ENCODE measurements at places on chromosomes 3 and 15. TPM values are rescaled to one million over a fixed set of nuclear protein-coding genes. Genes with fewer than 3 reads are reported as not detected.
A peak's percentile ranks its signal among the peaks of the same experiment; 100 is the strongest.

GRCh38 chr15:67564021-67564967 lies 21.8 kb downstream of the MAP2K5 start:
- no peaks in the 10 kb centered on the region for H3K4me1 ChIP-seq
- H3K27ac ChIP-seq = no peak overlapping the region
- H3K4me3 ChIP-seq = no peak overlapping the region
- no peaks in the 10 kb centered on the region for H3K36me3 ChIP-seq
- no peaks in the 10 kb centered on the region for H3K27me3 ChIP-seq

DNA sequence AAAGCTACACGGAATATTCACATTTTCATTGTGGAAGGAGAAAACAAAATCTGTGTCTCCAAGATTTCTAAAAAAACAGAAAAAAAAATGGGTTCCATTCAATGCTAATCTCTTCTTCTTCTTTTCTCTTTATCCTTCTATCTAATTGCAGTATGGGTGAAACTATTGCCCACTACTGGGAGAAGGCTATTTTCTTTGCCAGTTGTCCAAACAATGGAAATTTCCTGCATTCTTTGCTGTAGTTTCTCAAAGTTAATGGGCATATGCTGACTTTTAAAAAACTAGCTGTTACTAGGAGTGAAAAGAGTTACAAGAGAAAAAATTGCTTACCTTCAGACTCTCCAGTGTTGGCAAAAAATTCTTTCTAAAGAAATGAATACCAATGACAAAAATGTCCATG lies 179.3 kb upstream of the ANKRD28 start:
- DNase-seq = no peak
- no peak overlapping the region for H3K27ac ChIP-seq
- H3K4me3 ChIP-seq = no peak overlapping the region
- H3K36me3 ChIP-seq = no peaks in the 10 kb centered on the region

GRCh38 chr3:69326855-69327300 lies 59.0 kb downstream of the FRMD4B start:
- H3K36me3 ChIP-seq = no peaks in the 10 kb centered on the region
- H3K27ac ChIP-seq = no peak overlapping the region
- no peak for DNase-seq

DNA sequence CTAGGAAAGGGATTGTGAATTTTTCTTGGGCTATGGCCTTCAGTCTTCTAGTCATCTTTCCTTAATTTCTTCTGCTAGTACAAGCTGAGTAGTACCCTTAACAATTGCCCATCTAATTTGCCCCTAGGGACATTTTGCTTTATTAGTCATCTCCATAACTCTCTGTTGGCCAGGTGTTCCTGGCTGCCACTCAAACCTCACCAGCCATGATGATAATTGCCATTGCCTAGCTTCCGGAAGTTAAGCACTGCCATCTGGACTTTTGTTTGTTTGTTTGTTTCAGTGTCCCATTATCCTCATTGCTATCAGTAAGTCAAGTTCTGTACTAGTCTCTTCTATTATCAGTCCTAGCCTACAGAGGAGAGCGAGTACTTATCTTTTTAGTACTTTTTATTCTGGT lies 36.6 kb upstream of the UBL7 start:
- peaks cover 13% of the 10 kb centered on the region for H3K4me1 ChIP-seq
- no peaks in the 10 kb centered on the region for H3K36me3 ChIP-seq
- no peaks in the 10 kb centered on the region for H3K27me3 ChIP-seq

- H3K4me1 ChIP-seq = peaks cover 24% of the 10 kb centered on the region
- H3K27ac ChIP-seq = no peak overlapping the region
- no peak overlapping the region for H3K4me3 ChIP-seq
- no peaks in the 10 kb centered on the region for H3K36me3 ChIP-seq
Observed at GRCh38 chr3:65992106-65992505, 46.6 kb downstream of the MAGI1 start.

DNA sequence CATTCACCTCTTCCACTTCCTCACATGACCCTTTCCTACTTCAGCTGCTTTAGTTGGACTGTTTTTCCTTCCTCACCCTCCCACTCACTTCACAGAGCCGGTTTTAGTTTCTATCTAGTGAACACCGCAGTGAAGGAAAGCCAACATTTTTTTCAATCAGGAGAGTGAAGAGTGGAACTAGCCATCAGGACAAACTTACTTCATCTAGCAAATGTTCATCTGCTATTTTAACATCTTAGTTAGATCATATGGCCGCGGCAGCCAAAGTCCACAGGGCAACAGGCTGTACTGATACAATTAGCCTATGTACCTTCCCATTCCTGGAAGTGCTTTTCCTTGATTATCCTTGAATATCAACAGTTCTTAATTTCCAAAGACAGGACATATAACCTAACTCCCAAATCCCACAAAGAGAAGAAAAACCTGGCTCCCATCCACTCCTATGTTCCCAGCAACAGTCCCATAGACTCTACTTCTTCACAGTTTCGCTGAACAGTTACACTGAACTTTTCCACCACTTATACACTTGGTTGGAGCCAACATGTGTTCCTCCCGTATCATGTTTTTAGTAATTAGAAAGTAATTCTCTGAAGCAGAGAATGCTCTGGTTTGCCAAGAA lies 456.2 kb upstream of the THBS1 start:
- H3K27ac ChIP-seq = peak overlapping the region; percentile 41
- H3K4me1 ChIP-seq = peaks cover 61% of the 10 kb centered on the region
- H3K27me3 ChIP-seq = no peaks in the 10 kb centered on the region
- no peaks in the 10 kb centered on the region for H3K36me3 ChIP-seq
- no peak for DNase-seq

DNA sequence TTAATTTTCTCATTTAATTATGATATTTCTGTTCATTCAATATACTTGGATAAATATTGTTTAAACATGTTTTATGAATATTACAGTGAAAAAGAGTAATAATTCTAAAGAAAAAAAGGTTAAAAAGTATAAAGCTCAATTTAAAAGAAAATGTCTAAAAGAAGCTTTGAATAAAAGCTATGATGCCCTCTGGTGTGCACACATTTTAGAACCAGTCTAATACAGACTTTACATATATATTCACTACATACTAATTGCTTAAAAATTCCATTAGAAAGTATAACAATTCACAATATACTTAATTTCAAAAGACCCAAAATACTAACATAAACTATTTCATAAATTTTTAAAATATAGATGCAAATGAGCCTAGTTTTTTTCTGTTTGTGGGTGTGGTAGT lies 909.1 kb upstream of the ROBO1 start:
- H3K36me3 ChIP-seq = no peaks in the 10 kb centered on the region
- H3K27ac ChIP-seq = no peak overlapping the region
- H3K4me1 ChIP-seq = no peaks in the 10 kb centered on the region
- DNase-seq = no peak

DNA sequence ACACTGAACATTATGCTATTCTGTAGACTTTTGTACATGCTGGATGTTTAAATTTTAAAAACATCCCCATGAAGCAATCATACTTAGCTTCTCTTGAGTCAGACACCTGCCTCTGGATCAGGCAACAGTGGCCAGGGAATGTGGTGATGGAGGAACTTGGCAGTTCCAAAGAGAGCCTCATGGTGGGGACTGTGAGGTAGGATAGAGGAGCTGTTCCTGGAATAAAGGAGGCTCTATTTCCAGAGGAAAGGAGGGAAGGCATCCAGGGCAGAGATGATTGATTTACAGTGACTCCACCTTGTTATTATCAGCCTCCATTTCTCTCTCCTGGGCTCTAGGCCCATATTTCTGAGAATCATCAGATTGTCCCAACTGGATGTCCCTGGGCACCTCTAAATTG lies 35.0 kb upstream of the ABHD17C start:
- H3K27ac ChIP-seq = peak overlapping the region; percentile 43
- H3K36me3 ChIP-seq = no peaks in the 10 kb centered on the region
- no peak for DNase-seq
- H3K4me1 ChIP-seq = peaks cover 40% of the 10 kb centered on the region

DNA sequence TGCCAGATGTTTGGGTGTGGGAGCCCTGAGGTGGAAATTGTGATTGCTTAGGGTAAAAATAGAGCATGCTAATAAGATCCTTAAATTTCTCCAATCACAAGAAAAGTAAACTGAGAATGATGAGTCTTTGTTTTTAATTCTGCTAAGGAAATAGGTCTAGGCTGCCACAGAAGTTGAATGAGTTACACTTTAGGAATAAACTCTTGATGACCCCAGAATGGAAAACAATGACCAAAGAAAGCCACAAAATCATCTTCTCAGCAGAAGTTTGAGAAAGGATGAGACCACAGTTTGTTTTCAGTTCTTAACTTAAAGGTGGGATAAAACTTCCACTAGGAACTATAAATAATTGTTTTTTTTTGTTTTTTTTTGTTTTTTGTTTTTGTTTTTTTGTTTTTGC lies 164.6 kb upstream of the BCL6 start:
- DNase-seq = no peak
- no peak overlapping the region for H3K27ac ChIP-seq
- H3K4me1 ChIP-seq = peaks cover 46% of the 10 kb centered on the region
- H3K27me3 ChIP-seq = no peaks in the 10 kb centered on the region
- no peak overlapping the region for H3K4me3 ChIP-seq

DNA sequence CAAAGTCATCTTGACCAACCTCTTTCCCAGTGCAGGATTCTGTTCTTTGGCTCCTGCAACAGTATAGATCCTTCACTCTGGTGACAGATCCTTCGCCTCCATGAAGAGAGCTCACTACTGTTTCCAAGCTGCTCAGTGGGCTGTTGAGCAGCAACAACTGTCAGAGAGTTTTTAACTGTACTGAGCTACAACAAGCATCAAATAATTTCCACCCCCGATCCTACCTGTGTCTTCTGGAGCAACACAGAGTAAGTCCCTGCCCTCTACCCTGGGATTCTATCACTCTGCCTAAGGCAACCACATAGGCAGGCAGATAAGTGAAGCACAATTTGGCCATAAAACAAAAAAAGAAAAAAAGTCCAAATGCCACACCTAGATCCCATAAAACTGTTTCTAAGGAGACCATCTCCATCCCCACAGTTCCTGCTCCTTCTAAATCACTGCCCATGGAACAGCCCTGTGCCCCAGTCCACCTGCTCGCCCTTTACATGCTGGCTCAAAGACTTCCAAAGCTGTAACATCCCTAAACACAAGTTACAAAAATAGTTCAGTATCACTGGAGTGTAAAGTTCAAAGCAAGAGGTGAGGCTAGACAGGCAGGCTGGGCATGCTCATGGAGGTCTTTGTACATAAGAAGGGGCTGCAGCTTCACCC lies 37.8 kb upstream of the ANPEP start:
- H3K4me3 ChIP-seq = no peak overlapping the region
- H3K27ac ChIP-seq = no peak overlapping the region
- H3K4me1 ChIP-seq = peaks cover 24% of the 10 kb centered on the region

- H3K27me3 ChIP-seq = no peaks in the 10 kb centered on the region
- DNase-seq = no peak
- H3K27ac ChIP-seq = no peak overlapping the region
- H3K4me1 ChIP-seq = no peaks in the 10 kb centered on the region
- 0 out of 2 replicates have a peak, but pooled peaks cover 5% of the 10 kb centered on the region for H3K36me3 ChIP-seq
- H3K4me3 ChIP-seq = no peak overlapping the region
Observed at GRCh38 chr3:189745622-189746021, 114.4 kb downstream of the TP63 start.

GRCh38 chr3:57068437-57069089 lies 8.1 kb downstream of the SPATA12 start:
- no peaks in the 10 kb centered on the region for H3K36me3 ChIP-seq
- no peaks in the 10 kb centered on the region for H3K27me3 ChIP-seq
- H3K4me3 ChIP-seq = peak overlapping the region; percentile 38

GRCh38 chr3:106281221-106281620 lies 412.4 kb upstream of the CBLB start:
- no peaks in the 10 kb centered on the region for H3K27me3 ChIP-seq
- no peak overlapping the region for H3K4me3 ChIP-seq
- no peaks in the 10 kb centered on the region for H3K36me3 ChIP-seq
- H3K4me1 ChIP-seq = no peaks in the 10 kb centered on the region

DNA sequence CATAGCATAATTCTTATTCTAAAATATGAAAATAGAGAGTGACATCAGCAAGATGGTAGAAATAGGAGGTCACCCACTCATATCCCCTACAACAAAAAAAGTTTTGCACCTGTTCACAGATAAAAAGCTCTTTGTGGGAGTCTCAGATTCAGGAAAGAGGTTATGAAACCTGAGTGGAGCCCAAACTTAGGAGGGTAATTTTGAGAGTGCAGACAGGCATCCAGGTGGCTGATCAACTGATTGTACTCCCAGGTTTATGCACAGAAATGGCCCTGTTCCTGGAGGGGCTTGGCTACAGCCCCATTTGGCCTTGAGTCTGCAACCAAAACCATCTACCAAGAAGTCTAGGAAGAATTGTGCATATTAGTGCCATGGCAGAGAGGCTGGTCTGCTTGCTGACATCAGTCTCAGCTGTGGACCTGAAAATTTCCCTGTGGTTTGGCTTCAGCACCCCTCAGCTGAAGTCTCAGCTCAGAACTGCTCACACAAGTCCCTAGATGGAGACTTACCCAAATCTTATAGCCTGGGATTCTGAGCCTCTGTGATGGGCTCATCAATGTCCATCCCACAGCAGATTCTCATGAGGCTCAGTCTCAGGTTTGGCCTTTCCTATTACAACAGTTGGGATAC lies 291.6 kb downstream of the IL20RB start:
- H3K27ac ChIP-seq = no peak overlapping the region
- DNase-seq = no peak
- H3K4me3 ChIP-seq = no peak overlapping the region
- H3K36me3 ChIP-seq = no peaks in the 10 kb centered on the region
- H3K27me3 ChIP-seq = no peaks in the 10 kb centered on the region

- no peak overlapping the region for H3K4me3 ChIP-seq
- DNase-seq = no peak
- H3K27me3 ChIP-seq = no peaks in the 10 kb centered on the region
- H3K27ac ChIP-seq = no peak overlapping the region
- H3K4me1 ChIP-seq = no peaks in the 10 kb centered on the region
Observed at GRCh38 chr3:49757197-49757596, 29.1 kb downstream of the IP6K1 start.

- no peaks in the 10 kb centered on the region for H3K27me3 ChIP-seq
- DNase-seq = no peak
- no peaks in the 10 kb centered on the region for H3K4me1 ChIP-seq
- H3K27ac ChIP-seq = no peak overlapping the region
- no peaks in the 10 kb centered on the region for H3K36me3 ChIP-seq
- H3K4me3 ChIP-seq = no peak overlapping the region
Observed at GRCh38 chr3:8524249-8524648, 22.6 kb downstream of the LMCD1 start.

- H3K4me1 ChIP-seq = no peaks in the 10 kb centered on the region
- peaks cover 83% of the 10 kb centered on the region for H3K27me3 ChIP-seq
- no peaks in the 10 kb centered on the region for H3K36me3 ChIP-seq
- H3K4me3 ChIP-seq = no peak overlapping the region
Observed at GRCh38 chr15:77659350-77660321, 26.9 kb upstream of the LINGO1 start.

The SCAANT1 gene
- total RNA-seq = not detected

The POTEB2 gene
- total RNA-seq = not detected

The PLA2G4E gene
- not detected for total RNA-seq

Measured in PC-9 (cell line).